ENCODE measurements at places on chromosomes 3 and 15.
A peak's percentile ranks its signal among the peaks of the same experiment; 100 is the strongest.

- DNase-seq, result no peak
Measured at GRCh38 chr15:84969257-84969656, 12.4 kb upstream of the PDE8A start.

- no peak for DNase-seq
Measured at GRCh38 chr3:40511031-40511718, 5.3 kb downstream of the ZNF620 start.

DNA sequence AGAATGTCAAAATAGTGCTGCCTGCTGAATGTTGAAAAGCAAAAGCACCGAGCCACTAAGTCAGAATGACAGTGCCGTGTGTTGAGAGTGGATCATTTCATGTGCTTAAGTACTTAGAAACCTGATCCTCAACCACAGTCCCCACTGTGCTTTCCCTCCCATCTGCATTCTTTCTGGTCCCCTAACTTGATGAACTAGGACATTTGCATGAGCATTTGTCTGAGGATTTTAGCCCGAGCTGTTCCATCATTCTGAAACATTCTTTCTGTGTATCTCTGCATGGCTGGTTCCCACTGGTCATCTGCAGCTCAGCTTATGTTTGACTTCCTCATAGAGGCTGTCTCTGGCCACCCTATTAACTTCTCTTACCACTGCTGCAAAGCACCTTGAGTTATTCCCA is 42.0 kb downstream of the SST start:
- DNase-seq, result no peak

DNA sequence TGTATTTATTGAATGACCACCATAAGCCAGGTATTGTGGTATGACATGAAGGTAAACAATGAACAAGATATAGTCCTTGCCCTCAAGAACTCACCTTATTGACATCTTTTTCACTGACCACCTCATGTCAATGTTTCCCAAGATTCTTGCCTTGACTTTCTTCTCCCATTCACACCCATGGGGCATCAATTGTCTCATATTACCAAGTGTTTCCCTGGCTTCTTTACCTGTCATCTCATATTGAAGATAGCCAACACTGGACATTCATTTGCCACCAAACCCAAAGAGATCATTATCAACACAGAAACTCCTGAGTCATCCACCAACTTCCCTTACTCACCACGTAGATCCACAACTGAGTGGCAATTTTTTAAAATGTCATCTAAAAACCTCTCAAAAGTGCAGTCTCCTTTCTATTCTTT is 2.2 kb downstream of the EFHB start:
- peak; percentile 3 for DNase-seq

GRCh38 chr15:37973856-37974255 is 39.4 kb downstream of the TMCO5A start:
- peak; percentile 16 for DNase-seq

- no peak for DNase-seq
Measured at GRCh38 chr15:40992825-40993224, 39.6 kb downstream of the CHAC1 start.

GRCh38 chr15:39497759-39498565 is 82.9 kb upstream of the THBS1 start:
- no peak for DNase-seq

DNA sequence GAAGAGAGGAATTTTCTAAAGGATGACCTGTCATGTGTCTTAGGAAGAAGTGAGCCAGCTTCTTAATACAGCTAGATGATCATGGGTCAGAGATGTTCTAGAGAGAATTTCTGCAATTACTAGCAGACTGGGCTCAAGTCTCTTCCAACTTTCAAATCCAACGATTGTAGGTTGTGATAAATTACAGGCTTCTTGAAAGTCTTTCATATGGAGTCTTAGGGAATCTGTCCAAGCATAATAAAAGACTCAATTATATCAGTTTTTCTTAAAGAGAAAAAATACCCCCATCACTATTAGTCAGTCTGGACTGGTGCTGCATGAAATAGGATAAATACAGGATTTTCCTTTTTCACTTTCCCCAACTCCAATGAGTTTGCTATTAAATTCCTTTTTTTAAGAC is 59.1 kb downstream of the DRD3 start:
- DNase-seq, result peak; percentile 39

- no peak for DNase-seq
Measured at GRCh38 chr3:196237203-196237602, 20.9 kb downstream of the SLC51A start.

DNA sequence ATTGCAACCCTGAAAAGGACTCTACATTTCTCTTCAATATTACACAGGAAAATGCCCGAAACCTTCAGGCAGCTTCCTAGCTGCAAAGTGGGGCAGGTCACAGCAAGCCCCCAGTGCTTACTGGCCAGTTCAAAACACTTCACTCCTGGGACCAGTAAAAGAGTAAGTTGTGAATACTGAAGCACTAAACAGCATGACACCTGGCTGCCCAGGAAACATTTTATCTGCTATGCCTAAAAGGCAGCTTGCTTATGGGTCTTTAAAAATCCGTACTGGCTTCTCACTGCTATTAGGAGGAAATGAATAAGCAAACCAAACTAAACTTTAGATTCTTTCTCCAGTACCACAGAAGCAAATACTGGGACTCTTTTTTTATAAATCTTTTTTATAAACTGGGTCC is 457.9 kb upstream of the ALCAM start:
- peak; percentile 10 for DNase-seq

DNA sequence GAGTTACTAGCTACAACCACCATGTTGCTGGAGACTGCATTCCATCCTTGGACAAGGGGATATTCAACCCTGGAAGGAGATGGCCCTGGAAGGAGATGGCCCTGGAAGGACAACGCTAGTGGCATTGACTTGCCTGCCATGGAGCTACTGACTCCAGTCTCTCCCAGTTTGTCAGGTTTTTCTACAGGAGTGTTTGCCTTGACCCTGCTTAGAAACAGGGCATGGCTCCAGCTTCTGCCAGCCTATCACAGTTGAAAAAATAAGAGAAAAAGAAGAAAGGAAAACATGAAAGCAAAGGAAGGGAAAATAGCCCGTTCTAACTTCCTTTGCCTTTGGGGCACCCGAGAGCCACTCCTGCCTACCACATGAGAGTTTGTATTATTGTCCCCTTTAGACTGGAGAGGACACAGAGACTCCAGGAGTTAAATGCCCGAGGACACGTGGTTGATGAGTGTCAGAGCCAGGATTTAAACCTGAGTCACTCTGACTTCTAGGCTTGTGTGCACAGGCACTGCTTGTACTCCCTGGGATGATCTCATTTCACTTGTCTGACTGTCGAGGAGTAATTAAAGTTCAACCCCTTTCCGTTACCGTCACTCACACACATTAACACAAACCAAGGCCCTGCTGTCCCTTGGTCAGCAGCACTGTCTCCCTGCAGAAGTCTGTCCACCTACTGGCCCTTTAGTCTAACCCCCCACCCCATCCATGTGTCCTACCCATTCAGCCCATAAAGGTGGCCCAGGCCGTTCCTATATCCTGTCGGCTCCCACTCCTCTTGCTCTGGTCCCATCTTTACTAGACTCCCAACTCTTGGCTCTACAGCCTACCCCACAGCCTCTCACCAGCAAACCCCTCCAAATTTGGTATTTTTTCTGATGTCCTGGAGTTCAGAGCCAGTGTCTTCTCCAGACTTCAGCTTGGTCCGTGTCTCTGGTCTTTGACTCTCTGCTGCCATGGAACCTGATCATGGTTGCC is 46.1 kb downstream of the C2CD4A start:
- DNase-seq, result peak; percentile 88

DNA sequence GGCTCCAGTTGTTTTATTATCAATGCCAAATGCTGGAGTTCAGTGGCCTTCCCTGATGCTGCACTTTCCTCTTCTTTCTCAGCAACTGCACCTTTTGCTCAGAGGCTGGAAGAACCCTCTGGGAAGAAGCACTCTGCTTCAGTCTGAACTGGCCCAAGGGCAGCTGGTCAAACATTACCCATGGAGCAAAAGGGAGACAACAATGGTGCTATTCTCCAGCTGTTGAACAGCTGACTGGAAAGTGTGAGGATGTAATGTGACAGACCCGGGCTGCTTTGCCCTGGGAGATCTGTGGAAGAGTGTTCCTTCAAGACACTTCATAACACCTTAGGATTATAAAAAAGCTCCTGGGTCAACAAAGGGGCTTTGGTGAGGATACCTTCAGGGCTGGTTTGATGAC is 84.9 kb downstream of the EPHB1 start:
- DNase-seq, result no peak

DNA sequence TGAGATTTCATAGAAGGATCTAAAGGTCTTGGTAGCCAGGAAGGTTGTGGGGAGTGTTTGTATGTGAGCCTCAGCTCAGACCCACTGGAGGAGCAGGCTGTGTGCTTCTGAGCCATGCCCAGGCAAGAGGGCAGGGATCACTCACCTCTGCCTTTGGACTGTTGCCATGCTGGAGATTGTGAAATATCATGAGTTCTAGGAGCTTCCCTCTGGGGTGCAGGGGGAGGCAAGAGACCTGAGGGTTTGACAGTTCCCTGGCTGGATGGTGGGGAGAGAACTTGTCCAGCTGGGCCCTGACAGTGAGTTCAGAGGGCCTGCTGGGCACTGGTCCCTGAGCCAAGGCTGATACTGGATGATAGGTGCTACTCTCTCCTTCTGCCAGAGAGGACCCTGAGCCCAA is 6.0 kb downstream of the SLC6A1 start:
- DNase-seq, result no peak

DNA sequence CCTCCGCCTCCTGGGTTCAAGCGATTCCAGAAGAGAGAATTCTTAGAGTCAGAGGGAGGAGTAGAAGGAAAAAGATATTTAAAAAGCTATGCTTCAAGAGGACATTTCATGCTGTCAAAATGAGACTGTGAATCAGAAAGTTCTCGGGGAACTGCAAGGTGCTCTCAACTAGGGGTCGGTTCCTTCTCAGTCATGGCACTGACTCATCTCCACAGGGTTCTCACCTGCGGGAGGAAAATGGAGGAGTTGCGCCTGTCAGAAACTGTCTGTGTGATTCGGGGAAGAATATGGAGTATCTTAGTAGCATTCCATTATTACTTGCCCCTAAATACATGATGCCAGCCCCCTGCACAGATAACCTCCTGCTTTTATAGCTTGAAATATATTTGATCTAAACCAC is 47.4 kb downstream of the APH1B start:
- DNase-seq, result no peak

- DNase-seq, result no peak
Measured at GRCh38 chr15:40054855-40055575, 16.0 kb upstream of the SRP14 start.

DNA sequence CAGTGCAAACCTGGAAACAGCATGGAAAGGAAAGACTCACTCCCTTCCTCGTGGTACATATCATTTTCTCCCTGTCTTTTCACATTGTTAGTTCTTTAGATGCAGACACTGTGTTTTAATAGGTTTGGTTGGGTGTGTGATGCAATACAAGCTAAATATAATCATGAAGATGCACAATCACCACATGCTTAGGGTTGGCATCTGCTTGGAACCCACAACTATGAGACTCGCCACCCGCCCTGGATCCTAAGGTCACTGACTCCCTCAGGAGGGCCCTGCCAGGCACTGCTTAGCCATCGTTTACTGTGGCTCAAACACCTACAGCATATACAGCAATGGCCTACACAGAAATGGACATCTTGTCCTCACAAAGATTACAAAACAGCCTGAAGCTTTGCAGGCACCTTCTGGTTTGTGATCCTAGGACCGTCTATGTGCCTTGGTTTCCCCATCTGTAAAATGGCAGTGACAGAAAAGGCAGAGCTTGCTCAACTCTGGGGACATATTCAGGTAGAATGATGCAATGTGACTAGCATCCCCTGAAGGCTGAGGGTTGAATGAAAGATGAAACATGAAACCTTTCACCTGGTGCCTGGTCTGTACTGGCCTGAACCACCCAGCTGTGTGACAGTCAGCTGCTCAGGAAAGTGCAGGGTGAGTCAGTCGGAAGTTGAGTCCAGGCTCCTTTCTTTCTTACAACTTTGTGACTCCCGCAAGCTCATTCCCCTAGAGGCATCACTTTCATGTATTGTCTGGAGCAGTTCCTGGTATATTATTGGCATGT is 123.6 kb upstream of the PFN2 start:
- DNase-seq, result peak; percentile 46

GRCh38 chr3:126704494-126705214 is 614 bp downstream of the CHCHD6 start:
- no peak for DNase-seq

DNA sequence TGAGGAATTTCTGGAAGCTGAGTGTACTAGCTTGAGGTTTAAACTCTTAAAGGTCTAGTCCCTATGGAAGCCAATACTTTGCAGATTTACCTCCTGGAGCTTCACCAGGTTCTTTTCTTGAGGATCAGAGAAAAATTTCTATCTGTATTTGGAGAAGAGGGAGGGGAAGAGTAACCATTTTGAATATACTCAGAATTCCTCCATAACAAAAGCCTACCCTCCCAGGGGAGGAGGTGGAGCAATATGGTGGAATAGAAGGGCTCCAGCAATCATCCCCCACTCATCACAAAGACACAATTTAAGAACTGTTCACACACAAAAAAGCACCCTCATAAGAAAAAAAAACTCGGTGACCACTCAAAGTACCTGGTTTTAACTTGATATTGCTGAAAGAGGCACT is 36.0 kb upstream of the PEX5L start:
- DNase-seq, result no peak

GRCh38 chr15:94079459-94079858 is 151.9 kb upstream of the MCTP2 start:
- no peak for DNase-seq

- DNase-seq, result no peak
Measured at GRCh38 chr3:128311441-128311844, 155.2 kb downstream of the DNAJB8 start.

- DNase-seq, result no peak
Measured at GRCh38 chr15:47726399-47726823, 9.1 kb downstream of the SEMA6D start.

DNA sequence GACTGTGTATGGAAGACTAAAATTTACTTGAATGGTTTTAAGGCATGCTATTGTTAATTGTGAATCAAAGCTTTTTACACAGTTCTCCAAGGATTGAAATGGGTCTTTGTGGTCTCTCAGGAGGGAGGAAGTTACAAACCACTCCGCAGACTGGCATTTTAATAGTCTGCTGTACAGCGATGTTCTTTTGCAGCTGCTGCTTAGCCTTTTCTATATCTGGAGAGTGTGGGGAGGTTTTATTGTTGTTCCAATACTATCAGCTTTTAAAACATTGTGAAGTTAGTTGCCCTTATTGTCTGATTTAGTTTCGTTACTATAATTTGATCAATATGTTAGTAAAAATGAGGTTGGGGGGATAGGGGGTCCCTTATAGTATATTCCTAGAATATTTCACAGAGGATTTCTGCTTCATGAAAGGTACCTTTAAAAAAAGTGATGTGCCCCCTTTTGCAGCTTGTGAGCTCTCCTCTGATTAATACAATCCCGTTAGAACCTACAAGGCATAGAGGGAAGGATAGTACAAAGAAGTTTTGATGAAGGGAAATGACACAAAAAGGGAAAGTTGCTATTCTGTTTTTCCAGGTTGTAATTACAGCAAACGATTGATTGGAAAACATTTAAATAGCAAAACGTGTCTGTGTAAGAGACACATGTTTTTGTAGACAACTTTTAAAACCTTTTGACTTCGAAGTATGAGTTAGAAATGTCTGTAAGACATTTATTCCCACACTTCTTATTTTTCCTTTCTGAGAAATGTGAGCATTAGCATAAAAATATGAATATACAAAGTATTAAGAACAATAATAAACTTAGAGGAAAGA is 158.3 kb upstream of the CGNL1 start:
- peak; percentile 54 for DNase-seq

Measured in fibroblast of skin of right biceps (primary cell).